Stimulated activated CD4-positive, alpha-beta T cell treated with anti-CD3 and anti-CD28 coated beads, TNF-alpha, amount 100 ng/mL, for 1 hour (primary cell): ENCODE measurements at places on chromosomes 2 and 18.

DNA sequence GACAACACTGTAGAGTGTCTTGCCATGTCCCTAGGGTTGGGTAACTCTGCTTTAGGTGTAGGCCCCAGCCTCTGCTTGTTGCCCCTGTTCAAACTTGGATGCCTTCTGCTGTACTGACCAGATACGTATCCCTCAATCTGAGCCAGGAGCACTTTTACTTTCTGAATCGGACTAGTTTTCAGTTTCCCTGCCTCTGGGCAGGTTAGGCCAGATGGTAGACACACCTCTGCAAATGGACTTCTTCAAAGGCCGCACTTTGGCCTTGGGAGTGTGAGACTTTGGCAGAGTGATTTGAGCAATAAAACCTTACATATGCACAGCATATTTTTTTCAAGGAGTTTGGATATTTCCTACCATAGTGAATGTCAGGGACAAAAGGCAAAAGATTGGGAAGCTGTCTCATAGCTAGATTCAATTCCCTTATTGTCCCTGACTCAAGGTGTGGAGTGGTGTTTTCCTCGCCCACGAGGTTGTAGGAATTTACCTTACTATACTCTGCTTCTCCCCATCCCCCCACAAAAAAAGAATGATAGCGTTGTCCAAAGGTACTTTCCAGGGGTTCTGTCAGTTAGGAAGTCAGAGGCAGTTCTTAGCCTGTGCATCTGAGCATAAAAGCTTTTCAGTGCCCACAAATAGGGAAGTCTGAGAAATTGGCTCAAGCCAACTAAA, 15.3 kb upstream of the PARD3B start:
- no peak for DNase-seq

DNA sequence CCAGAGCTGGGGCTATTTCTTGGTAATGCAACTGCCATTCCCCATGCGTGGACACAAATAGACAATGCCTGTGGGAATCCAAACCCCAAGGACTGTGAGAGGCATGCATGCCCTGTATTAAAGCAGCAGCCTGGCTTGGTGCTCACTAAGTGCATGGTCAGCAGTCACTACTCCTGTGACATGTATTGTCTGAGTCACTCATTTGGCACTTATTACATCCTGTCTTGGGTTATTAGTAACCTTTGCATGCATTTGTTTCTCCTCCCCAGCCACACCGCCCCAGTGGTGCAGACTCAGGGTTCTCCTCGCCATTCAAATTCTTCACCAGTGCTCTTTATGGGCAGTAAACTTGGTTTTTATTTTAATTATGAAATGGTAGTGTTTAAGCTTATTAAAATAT, 30.2 kb downstream of the PRKCE start:
- DNase-seq = no peak

DNA sequence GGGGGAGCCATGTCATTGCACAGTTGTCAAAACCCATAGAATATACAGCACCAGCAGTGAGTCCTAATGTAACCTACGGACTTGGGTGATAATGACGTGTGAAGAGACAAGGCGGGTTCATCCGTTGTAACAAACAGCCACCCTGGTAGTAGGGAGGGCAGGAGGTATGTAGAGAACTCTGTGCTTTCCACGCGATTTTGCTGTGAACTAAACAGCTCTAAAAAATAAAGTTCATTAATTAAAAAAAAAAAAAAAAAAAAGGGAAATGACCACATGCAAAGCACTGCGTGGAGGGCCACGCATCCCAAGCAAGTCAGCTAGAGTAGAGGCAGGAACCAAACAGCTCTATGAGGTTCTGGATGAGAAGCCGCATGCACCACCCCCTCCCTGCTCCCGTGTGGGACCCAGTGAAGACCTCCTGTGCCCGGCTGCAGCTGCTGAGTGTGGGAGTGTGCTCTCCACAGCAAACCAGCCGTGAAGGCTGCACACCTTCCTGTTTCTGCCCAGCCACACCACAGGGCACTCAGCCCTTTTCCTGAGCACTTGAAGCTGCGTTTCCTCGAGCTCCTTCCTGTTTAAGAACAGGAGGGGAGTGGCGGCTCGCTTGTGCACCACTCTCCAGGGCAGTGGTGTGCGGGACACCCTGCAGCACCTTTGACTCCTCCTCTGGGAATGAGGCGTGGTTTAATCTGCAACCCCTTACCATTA, 65.6 kb downstream of the ODC1 start:
- DNase-seq = no peak

DNA sequence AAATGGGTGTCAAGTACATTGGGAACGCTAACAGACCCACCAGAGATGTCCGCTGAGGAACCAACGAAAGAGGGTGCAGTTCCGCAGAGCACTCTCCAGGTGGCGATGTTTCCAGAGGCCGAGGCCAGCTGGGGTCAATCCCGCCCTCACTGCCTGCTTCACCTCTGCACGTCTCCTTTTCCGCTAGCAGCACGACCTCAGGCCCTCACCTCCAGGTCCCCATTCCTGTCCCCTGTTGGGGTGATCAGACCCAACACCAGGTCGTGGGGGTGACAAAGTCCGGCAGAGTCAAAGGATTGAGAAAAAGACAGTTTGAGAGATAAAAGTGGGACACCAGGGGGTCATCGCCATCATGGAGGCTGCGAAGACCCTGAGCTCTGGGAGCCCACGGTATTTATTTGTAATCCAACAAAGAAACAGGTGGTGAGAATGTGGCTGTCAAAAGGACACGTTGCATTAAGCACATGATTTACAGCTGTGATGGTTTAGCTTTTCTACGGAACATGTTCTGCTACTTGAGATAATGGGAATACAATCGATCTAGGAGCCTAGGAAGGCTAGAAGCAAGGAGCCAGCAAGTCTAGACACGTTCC, 27.3 kb downstream of the ZAP70 start:
- DNase-seq = no peak

GRCh38 chr2:191266201-191266600, 21.0 kb downstream of the MYO1B start:
- no peak for DNase-seq

GRCh38 chr2:193868132-193868531, 1673.4 kb upstream of the TMEFF2 start:
- no peak for DNase-seq

- DNase-seq = no peak
These were observed 209.0 kb upstream of the VWC2L start for GRCh38 chr2:214201892-214202291.

DNA sequence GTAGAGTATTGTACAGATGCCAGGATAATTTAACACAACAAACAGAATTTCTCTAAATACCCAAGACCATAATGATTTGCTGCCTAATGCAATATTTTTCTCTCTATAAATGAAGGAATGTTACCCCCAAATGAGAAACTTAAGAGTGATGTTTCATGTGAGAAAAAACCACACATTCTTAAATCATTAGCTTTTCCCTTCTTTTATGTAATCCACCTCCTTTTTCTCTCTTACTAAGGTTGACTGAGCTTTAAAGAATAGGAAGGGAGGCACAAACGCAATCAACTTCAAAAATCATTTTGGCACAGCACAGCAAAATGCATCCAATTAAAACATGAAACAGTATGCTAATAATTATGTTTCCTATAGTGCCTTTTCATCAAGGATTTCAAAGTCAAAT, 698.1 kb upstream of the CDH2 start:
- DNase-seq = no peak

GRCh38 chr2:227192491-227192890, 28.1 kb downstream of the COL4A3 start:
- no peak for DNase-seq

GRCh38 chr2:210635257-210635656, 78.9 kb downstream of the CPS1 start:
- no peak for DNase-seq

GRCh38 chr2:217204358-217204757, 344.5 kb upstream of the TNP1 start:
- no peak for DNase-seq

DNA sequence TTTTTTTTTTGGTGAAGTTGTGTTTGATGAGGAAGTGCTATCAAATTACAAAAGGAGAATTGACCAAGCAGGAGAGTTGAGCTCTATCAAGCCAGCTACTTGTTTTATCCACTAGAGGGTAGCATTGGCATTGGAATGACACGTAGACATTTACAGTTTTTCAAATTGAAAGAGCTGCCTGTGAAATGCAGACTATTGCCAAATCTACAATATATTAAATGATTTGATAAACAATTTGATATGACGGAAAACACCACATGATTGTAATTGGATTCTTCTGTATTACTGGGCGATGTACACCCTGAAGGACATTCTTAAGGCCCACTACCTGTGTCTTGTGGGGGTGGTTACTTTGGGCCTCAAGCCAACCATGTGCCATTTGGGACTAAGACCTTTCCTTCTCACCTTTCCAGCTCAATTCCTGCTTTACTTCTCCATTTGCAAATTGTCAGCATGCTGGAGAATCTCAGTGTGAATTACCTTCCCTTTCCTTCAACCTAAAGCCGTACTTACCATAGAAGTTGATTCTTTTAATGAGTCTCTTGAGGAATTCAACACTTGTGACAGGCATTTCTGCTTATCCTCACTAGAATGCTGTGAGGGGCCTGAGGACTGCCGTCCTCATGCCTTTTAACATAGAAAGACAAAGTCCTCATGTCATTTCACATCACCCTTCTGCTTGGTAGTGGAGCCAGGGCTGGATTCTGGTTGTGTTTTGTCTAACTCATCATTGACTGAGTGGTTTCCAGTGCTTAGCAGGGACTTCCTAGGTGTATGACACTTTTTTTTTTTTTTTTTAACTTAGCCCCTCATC, 134.8 kb upstream of the THUMPD2 start:
- DNase-seq = no peak

- no peak for DNase-seq
These were observed 193.5 kb upstream of the EPC2 start for GRCh38 chr2:148451046-148451445.

- no peak for DNase-seq
These were observed 27.4 kb upstream of the MTIF2 start for GRCh38 chr2:55296393-55296792.

DNA sequence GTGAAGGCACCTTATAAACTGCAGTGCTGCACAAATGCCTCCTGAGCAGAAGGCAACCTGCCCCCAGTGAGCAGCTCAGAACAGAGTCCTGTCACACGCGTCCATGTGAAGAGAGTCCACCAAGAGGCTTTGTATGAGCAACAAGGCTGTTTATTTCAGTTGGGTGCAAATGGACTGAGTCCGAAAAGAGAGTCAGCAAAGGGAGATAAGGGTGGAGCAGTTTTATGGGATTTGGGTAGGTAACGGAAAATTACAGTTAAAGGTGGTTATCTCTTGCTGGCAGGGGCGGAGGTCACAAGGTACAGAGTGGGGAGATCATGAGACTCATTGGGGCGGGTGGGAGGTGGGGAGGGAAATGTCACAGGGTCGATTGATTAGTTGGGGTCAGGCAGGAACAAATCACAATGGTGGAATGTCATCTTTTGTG, 53.4 kb upstream of the RALBP1 start:
- no peak for DNase-seq

GRCh38 chr2:43270930-43271615, 44.7 kb upstream of the ZFP36L2 start:
- DNase-seq = no peak

- no peak for DNase-seq
These were observed 154.1 kb downstream of the SH3BP4 start for GRCh38 chr2:235105821-235106359.

- no peak for DNase-seq
These were observed 220.3 kb downstream of the BCL2 start for GRCh38 chr18:63099091-63099840.

GRCh38 chr2:180472133-180472532, 465.0 kb upstream of the CWC22 start:
- DNase-seq = no peak

GRCh38 chr2:148643421-148643820, 1.1 kb upstream of the EPC2 start:
- no peak for DNase-seq

GRCh38 chr2:204860274-204860673, 315.0 kb downstream of the PARD3B start:
- no peak for DNase-seq

- DNase-seq = no peak
These were observed 44.4 kb upstream of the ATL2 start for GRCh38 chr2:38421274-38422056.

DNA sequence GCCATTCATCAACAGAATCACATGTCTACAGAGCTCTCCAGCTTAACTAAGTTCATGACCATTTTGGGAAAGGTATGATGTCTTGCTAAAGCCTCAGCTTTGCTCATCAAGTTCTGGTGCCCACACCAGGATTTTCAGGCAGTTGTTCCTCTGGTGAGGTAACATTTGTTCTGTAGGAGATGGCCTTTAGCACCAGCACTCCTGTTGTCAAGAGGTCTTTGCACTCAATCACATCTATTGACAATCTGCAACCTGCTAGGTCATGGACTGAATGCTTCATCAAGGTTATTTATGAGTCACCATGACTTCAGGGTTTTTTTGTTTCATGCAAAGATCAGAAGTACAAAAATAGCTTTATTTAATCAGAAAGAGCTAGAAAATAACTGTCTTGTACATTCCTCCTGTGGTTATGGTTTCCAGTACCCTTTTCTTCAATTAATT, 36.6 kb upstream of the VIT start:
- no peak for DNase-seq

- DNase-seq = no peak
These were observed 321.6 kb downstream of the DSEL start for GRCh38 chr18:67194886-67195285.

DNA sequence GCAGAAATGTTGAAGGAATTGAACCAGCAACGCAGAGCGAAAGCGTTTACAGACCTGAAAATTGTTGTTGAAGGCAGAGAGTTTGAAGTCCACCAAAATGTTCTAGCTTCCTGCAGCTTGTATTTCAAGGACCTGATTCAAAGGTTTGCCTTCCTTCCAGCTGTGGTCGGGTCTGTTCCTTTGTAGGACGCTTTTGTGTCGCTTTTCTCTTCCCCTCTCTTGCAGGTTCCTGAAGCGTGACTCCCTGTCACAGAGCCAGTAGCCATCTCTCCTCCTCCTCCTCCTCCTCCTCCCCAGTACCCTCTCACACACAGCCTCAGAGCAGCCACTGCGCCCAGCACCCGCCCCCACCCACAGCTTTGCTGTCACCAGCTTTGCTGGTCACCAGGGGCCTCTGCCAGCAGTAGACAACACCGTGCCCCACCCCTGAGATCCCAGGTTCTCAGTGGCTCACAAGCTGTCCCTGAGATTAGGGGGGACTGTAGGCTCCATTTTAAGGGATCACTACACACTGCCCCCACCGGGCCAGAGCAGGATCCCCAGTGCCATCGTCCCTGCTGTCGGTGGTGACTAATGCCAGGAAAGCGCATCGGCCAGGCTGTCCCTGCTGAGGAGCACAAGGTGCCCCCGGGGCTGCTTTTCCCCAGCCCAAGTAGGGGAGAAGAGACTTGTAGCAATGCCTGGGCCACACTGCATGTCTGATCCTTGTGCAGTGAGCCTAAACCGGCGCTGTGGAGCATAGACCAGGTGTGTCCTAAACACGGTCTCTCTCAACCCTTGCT, 242.3 kb downstream of the ATAD2B start:
- DNase-seq = no peak

GRCh38 chr2:235946590-235946989, 221.6 kb downstream of the GBX2 start:
- no peak for DNase-seq
